Stimulated activated effector memory CD8-positive, alpha-beta T cell treated with anti-CD3 and anti-CD28 coated beads, Interleukin-12 subunit alpha, Interleukin-12 subunit beta, amount 100 ng/mL, for 72 hours (primary cell): ENCODE measurements at places on chromosomes 12 and 14.

DNA sequence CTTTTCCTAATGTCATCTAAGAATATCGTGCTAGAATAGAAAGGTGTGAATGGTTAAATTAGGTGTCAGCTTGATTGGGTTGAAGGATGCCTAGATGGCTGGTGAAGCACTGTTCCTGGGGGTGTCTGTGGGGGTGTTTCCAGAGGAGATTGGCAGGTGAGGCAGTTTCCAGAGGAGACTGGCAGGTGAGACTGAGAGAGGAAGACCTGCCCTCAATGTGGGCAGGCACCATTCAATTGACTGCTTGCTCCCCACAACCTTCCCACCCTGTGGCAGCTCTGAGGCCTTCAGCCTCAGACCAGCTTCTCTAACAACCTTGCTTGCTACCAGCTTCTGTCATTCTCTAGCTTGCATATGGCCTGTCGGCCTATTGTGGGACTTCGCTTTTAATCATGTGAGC, 9.2 kb downstream of the RNASE9 start:
- no peak for DNase-seq

- DNase-seq, result no peak
Observed at GRCh38 chr12:45439039-45439438, 223.1 kb downstream of the ANO6 start.

DNA sequence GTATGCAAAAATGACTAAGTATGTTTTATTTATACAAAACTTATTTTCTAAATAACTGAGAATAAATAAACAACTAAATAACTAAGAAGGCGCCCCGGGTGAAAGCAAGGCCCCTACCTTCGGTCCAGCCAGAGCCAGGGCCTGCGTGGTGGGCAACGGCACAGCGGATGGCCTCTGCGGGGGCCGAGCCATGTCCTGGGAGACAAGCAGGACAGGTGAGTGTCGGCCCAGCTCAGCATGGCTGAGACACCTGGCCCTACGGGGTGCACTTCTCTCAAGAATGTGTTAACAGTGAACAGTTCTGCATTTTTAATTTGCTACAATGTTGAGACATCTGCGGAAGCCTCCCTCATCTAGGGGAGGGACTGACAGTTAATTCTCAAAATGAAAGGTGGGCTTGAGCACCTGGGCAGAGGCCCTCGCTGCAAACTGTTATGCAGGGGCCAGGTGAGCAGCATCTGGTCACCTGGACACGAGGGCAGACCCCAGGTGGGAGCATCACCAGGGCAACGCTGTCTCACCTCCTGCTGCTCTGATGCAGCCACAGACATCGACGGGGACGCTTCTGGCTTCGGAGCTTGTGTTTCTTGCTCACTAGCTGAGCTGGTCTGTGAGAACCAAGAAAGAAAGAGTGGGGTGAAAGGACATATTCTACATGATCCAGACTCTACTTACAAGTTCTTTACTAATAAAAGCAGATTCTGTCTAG, 31.8 kb downstream of the AMN start:
- DNase-seq, result no peak

- no peak for DNase-seq
Observed at GRCh38 chr12:19891936-19892591, 452.8 kb downstream of the AEBP2 start.

- no peak for DNase-seq
Observed at GRCh38 chr12:14885718-14886221, at the start of gene MGP. Gene MGP (minus strand): TSS chr12:14885854. CDS start chr12:14885791, 63 bp downstream.

DNA sequence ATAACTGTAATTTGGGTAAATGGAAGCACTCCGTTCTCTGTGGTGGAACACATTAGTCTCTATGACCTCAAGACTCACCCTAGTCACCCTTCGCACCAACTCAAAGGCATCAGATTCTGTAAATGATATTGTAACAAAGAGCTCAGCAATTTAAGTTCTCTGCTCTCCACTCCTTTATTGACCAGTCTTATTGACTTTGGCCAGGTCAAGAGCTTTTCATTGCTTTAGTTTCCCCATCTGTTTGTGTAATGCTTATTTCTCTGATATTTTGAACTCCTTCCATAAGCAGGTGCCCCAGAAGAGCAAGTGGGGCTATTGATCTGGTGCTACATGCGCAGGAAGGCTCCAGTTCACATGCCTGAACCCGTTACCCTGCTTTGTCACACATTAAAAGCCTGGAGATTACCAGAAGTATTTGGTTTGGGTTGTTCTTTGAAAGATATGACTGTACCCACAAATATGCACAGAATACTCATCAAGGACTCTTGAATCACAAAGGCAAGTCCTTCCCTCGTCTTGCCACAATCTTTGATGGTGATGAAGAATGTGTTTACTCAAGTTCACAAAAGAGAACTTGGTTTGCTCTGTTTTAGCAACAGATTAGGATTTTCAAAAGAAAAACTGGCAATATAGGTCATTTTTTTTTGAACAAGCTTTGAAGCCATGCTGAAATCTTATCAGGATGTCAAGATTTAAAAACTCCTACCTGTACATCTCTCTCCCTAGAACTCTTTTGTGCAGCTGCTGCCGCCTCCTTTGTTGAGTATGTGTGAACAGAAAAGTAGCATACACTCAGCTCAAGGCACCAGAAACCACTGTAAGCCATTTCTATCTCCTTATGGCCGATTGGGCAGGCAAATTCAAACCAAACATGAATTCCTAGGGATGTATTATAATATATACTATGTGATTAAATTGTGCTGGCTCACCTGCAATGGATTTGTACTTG, 193.9 kb downstream of the BCAT1 start:
- DNase-seq, result no peak

DNA sequence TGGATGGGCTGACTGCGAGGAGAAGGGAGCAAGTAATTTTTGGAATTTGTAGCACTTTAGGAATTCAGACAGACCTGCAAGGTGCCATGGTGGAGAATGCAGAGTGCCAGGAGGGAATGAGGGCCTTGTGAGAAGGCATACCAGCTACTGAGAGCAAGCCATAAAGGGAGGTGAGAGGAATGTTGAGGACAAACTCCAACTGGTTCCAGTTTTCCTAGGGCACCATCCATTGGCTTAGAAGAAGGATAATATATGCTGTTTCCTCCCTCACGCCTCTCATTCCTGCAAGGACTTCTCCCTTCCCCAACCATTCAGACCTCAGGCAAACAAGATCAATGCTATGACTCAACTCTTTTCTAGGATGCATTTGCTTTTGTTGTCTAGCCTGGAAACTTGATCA, 11.2 kb upstream of the DAAM1 start:
- no peak for DNase-seq

DNA sequence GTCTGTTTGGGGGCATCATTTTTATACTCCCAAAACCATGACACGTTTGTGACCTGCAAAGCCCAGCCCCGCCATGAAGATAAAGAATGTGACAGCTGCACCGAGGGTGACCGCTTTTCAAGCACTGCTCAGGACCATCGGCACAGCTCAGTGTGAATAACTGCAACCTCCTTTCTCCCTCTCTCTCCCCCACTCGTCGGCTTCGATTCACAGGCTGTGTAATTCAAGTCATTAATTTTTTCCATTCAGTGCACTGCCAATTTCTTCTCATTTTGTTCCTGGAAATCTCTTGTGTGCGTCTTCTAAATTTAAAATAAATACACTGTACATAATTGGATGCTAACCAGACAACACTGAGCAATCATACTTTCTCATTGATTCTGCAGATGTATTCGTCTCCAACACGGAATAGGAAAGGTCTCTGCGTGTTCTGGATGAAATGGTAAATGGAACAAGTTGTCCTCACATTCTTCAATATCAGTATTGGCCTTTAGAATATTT, 260.8 kb downstream of the TTC8 start:
- DNase-seq, result no peak

DNA sequence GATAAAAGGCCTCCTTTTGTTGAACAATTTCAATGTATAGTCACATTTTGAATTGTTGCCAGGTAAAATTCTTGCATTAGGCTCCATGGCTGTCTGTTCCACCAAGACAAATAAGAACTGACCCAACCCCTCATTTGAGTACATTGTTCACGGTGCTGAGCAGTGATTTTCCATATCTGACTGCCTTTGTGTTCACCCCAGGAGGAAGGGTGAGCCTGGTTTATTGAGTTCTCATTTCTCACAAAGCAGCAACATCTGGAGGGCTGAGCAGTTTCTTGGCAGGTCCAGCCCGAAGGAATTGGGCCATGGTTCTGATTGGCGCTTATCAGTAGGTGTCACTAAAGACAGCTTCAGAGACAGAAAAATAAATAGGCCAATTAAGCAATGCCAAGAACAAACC, 149.1 kb downstream of the BMP4 start:
- DNase-seq, result no peak

GRCh38 chr12:46210873-46211439, 57.9 kb downstream of the SLC38A1 start:
- no peak for DNase-seq

GRCh38 chr12:49979791-49980190, 7.0 kb downstream of the AQP6 start:
- no peak for DNase-seq

- no peak for DNase-seq
Observed at GRCh38 chr12:108783446-108783845, 52.1 kb upstream of the CORO1C start.

GRCh38 chr12:56628671-56629458, 1.3 kb downstream of the BAZ2A start:
- peak; percentile 74 for DNase-seq

- DNase-seq, result no peak
Observed at GRCh38 chr12:68111995-68112394, 47.5 kb downstream of the IFNG start.

GRCh38 chr12:47885012-47885501, 19.7 kb downstream of the VDR start:
- peak; percentile 86 for DNase-seq

DNA sequence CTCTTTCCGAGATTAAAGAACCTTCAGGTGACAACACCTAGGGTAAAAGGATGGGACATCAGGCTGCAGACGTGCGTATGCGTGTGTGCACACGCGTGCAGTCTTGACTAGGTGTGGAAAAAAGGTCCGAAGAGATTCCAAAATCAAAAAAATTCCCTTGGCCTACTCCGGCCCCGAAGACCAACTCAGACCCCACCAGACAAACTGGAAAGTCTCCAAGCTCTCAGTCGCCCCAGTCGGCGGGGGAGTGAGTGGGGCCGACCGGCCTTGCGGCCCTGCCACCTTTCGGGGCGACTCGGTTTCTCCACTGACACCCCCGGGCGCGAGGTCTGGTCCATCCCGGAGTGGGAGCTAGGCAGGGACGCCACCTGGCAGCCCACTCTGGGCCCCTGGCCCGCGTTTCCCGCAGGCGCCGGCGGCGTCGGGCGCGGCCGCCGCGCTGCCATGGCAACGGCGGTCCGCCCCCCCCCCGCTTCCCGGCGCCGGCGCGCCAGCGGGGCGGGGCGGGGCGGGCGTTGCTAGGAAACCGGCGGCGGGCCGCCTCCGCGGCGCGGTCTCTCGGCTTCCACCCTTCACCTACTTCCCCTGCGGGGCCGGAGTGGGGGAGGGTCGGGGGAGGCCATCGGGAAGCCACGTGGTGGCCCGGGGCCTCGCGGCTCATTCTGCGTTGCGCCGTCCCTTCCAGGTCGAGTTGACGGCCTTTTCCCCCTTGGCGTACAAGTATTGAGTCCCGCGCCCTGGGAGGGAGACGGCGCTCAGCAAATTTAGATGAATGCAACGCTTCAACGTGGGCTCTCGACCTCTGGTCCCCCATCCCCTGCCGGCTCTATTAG, 253.1 kb downstream of the EFCAB11 start:
- DNase-seq, result peak; percentile 88

GRCh38 chr14:91585856-91586255, 75.7 kb upstream of the PPP4R3A start:
- DNase-seq, result no peak

DNA sequence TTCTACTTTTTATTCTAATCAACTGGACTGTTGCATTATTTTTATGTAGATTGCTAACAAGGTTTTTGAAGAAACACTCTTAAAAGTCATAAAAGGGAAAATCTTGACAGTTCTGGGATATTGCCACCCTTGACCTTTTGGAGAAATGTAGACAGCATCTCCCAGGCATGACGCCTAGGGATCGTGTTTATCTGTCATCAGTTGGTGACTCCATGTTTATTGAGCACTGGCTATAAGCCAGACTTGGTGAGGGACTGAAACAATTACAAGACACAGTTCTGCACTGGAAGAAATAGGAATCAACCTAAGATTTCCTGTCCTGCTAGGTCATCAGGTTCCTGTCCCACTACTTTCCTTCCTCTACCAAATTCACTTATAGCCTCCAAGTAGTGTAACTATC, 34.5 kb downstream of the HMGA2 start:
- DNase-seq, result no peak

- DNase-seq, result no peak
Observed at GRCh38 chr14:66216763-66217162, 269.4 kb upstream of the CCDC196 start.

GRCh38 chr12:94670075-94670474, 19.7 kb upstream of the TMCC3 start:
- no peak for DNase-seq

DNA sequence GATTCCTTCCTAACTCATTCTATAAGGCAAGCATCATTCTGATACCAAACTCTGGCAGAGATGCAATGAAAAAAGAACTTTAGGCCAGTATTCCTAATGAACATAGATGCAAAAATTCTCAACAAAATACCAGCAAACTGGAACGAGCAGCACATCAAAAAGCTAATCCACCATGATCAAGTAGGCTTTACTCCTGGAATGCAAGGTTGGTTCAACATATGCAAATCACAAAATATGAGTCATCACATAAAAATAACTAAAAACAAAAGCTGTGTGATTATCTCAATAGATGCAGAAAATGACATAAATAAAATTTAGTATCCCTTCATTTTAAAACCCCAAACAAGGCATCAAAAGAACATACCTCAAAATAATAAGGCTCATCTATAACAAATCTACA, 98.9 kb downstream of the ACSS3 start:
- DNase-seq, result no peak

DNA sequence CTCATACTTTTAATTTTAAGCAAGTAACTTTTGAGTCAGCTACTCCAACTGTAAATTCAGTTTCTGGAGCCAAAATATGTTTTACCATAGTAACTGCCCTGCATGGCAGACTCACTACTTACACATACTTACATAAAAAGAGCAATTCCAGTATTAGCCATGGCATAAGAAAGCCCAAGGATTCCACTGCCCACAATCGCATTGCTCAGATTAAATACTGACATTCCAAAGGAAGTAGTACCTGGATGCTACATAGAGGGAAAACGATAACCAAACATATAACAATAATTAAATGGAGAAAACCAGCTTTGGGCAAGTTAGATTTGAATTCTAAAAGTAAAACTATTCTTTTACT, 2.2 kb downstream of the SLC38A2 start:
- no peak for DNase-seq

GRCh38 chr14:69712599-69713088, 54.3 kb upstream of the SRSF5 start:
- no peak for DNase-seq

DNA sequence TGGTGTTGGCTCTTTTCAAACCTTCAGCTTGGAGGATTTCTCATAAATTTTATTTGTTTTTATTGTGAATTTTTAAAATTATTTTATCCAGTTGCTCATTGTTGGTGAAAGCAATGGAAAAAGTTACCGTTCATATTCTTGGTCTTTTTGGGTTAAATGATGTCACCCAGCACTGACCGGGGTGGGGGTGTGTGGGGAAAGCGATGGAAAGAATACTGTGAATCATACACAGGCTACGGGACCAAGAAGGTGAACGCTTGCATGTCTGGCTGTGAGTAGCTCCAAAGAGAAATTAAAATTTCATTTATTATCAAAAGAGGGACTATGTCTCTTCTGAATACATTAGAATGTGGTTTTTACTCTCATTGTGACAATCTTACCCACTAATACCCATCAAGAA, 430.1 kb downstream of the AEBP2 start:
- DNase-seq, result no peak
